NCI-H524 treated with DMSO at 0.1 percent for 48 hours (cell line): ENCODE measurements at places on chromosomes 5 and 9.
A peak's percentile ranks its signal among the peaks of the same experiment; 100 is the strongest.

- DNase-seq = peak; percentile 88
These were observed 2.9 kb downstream of the HTR1A start for GRCh38 chr5:63959177-63959982.

DNA sequence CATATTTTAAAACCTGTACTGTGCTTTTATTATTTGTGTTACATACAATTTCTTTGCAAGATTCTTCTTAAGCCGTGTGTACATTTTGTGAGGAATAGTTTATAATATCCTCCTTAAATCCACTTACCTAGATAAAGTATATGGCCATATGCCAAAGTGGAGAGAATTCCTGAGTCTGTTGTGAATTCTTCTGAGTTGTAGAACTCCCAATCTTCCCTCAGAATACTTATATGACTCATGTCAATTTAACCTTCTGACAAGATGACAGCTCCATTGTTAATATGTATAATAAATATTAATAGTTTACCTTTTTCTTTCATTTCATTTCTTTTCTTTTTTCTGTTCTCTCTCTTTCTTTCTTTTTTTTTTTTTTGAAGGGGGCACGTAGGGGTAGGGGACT lies 6.0 kb upstream of the RICTOR start:
- no peak for DNase-seq

DNA sequence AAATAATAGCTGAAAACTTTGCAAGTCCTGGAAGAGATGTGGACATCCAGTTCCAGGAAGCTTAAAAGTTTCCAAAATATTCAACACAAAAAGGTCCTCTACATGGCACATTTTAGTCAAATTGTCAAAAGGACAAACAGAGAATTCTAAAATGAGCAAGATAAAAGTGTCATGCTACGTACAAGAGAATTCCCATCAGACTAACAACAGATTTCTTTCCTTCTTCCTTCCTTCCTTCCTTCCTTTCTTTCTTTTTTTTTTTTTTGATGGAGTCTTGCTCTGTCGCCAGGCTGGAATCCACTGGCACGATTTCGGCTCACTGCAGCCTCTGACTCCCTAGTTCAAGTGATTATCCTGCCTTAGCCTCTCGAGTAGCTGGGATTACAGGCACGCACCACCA lies 39.3 kb downstream of the BTNL8 start:
- DNase-seq = no peak

GRCh38 chr5:148394587-148395019 lies 10.8 kb downstream of the FBXO38 start:
- DNase-seq = no peak

DNA sequence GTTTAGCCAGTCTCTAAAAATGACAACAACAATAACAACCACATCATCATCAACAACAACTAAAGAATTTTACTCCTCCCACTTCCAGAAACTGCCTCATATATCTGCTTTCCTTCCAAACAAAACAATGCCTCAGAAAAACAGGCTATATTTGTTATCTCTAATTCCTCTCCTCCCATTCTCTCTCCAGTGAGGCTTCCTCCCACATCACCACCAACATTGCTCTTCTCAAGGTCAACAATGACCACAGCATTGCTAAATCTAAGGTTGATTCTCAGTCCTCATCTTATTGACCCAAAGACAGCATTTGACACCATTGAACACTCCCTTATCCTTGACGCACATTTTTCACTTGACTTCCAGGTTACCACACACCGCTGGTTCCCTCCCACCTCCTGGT lies 38.1 kb upstream of the PRUNE2 start:
- no peak for DNase-seq

DNA sequence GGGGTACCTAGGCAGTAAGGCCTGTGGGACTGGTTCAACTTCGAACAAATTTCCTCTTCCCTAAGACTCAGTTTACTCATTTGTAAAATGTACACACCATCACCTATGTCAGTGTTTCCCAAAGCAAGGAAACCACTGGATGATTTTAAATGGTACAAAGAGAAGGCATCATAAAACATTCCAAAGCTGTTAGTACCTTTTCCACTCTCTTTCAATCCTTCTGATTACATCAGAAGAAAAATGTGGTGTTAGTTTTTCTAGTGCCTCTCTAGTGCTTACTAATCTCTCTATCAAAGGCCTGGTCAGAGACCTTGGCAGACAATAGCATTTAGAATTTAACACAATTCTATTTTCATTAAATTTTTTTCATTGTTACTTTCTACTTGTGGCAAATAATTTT lies 18.1 kb downstream of the NR6A1 start:
- no peak for DNase-seq

DNA sequence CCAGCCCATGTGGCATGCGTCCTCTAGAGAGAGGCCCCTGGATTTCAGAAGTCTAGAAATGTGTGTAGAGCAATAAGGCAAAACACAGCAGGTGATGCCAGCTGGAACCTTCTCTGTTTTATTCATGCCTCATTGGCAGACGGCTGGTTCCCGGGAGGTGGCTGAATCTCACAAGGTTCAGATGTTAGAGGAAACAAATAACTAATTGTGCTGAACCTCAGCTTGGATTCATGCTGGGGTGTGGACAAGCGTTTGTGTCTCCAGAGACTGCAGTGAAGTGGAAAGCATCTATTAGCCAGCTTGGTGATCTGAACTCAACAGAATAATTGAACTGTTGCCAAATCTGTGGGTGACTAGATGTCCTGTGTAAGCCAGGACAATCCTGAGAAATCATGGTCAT lies 131.1 kb upstream of the NR4A3 start:
- no peak for DNase-seq

GRCh38 chr5:179240561-179240960 lies 104.7 kb downstream of the ADAMTS2 start:
- DNase-seq = no peak

DNA sequence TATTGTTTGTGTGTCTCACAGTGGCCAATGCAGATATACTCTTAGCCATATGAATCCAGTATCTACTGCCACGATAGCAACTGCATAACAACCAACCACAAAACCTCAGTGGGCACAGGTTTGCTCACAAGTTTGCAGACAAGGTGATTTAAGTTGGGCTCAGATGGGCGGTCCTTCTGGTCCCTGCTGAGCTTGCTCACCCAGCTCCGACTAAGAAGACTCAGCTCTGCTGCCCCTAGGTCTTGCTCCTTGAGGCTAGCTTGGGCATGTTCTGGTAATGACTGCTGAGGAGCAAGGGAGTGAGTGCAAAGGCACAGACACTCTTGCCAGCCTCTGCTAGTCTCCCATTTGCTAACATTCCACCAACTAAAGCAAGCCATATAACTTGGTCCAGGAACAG lies 52.6 kb downstream of the MTX3 start:
- no peak for DNase-seq

- DNase-seq = no peak
These were observed 577.3 kb upstream of the TLE4 start for GRCh38 chr9:78994471-78994870.

DNA sequence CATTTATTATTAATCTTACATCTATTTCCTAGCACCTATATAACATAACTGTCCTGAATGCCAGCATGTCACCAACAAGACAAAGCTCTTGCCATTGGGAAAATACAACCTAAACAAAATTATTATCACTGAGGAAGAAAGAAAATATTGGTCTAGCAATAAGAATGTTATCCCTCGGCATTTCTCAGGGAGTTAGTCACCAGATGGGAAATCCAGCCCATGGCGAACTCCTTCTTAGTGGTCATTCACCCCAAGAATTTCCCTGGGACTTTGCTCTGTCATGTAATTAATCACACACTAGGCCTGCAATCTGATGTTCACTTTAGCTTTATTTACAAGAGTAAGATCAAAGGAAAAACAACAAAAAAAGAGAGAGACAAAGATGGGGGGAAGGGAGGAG lies 56.1 kb upstream of the TAS2R1 start:
- no peak for DNase-seq
